ENCODE measurements at places on chromosomes 16 and 17.
A peak's percentile ranks its signal among the peaks of the same experiment; 100 is the strongest.

DNA sequence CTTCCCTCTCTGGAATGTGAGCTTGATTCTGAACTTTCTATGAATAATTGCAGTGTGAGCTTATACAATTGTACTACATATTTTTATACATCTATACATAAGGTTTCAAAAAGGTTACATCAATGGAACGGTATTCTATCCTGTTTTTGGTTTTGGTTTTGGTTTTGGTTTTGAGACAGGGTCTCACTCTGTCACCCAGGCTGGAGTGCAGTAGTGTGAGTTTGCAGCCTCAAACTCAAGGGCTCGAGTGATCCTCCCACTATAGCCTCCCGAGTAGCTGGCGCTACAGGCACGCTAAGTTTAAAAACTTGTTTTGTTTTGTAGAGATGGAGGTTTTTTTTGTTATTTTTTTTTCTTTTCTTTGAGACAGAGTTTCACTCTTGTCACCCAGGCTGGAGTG, 1.1 kb downstream of the CTRB1 start:
- DNase-seq: no peak

DNA sequence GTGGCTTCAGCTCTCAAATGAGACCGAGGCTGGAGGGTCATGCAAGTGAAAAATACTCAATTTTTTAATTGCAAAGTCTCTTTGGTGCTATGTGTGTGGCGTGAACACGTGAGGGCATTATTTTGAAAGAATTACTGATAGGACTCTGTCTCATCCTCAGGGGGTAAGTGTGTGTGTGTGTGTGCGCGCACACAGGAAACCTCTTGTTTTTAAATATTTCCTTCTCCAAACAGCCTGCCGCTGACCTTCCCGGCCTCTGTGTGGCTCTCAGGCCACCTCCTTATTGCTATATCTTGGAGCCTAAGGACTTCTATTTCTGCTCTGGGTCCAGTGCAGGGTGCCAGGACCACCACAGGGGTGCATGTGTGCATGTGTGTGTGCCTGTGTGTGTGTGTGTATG, 99.7 kb downstream of the CMIP start:
- no peak for DNase-seq

- DNase-seq: no peak
Observed at GRCh38 chr17:79022507-79022991, 1.4 kb upstream of the C1QTNF1 start.

GRCh38 chr17:47352848-47353247, 29.1 kb downstream of the EFCAB13 start:
- no peak for DNase-seq

DNA sequence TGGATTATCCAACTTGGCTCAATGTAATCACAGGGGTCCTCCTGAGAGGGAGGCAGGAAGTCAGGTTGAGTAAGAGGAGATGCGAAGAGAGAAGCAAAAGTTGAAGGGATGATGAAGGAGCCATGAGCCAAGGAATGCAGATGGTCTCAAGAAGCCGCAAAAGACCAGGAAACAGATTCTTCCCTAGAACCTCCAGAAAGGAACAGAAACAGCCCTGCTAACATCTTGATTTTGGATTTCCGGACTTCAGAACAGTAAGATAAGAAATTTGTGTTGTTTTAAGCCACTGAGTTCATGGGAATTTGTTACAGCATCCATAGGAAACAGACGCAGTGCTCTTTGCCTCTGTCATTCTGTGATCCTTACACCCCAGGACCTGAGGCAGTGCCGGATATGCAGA, 26.8 kb downstream of the CMTR2 start:
- DNase-seq: no peak

- DNase-seq: no peak
Observed at GRCh38 chr16:64253096-64253495, 868.8 kb downstream of the CDH11 start.

DNA sequence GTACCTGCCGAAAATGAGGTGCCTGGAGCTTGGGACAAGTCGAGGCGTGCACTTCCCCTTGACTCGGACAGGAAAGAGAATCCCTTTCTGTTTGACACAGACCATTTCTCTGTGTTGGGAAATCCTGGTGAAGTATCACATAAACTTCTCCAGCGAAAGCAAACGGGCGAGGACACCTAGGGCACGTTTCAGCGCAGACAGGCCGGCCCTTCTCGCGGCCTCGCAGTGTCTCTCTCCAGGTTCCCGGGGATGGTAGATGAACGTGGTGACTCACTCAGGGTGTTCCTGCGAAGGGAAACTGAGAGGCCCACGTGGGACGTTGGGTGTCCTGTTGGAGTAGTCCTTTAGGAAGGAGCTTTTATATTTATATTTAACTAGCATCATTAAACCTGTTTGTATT, 36.3 kb upstream of the ZNF750 start:
- no peak for DNase-seq

DNA sequence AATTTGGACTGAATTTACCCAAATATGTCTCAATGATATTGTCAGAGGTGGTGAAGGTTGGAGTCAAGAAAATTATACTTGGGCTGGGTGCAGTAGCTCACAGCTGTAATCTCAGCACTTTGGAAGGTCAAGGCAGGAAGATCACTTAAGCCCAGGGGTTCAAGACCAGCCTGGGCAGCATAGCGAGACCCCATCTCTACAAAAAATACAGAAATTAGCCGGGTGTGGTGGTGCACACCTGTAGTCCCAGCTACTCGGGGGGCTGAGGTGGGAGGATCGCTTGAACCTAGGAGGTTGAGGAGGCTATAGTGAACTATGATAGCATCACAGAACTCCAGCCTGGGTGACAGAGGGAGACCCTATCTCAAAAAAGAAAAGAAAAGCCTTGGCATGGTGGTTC, 40.9 kb downstream of the LAT start:
- no peak for DNase-seq

- DNase-seq: no peak
Observed at GRCh38 chr16:10992797-10993196, 48.4 kb downstream of the CLEC16A start.

- DNase-seq: peak; percentile 59
Observed at GRCh38 chr16:53131363-53132071, 76.7 kb downstream of the CHD9 start.

GRCh38 chr17:33021731-33022408, 30.2 kb downstream of the SPACA3 start:
- DNase-seq: no peak

DNA sequence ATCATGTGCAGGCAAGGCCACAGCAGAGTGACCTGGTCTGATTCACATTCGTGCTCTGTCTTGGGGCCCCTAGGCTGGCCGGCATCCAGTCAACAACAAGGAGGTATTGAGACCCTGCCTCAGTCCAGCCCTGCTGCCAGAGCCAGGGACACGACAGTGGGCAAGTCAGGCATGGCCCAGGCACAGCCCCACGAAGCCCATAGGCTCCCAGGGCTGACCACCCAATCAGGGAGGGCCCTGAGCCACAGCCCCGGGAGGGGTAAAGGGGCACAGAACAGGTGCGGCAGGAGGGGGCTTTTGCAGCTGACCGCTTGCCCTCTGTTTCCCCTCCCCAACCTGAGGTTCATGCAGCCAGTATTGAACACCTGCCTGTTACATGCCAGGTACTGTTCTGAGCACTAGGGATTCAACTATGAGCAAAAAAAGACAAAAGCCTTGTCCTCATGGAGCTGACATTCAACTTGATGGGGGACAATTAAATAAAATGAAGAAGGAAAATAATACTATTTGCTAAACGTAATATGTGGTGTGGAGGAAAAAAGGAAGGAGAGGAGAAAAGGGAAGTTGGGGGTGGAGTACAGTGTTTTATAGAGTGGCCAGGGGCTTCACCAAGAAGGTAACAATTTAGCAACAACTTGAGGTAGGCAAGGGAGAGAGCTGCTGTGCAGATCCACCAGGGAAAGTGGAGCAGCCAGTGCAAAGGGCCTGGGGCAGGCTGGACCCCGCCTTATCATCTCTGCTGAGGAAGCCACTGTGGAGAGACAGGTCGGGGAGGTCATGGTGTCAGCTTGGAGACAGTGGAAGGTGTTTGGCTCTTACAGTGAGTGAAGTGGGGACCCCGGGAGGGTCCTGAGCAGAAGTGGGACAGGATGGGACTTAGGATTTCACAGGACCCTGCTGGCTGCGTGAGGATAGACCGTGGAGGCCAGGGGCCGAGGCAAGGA, 6.1 kb downstream of the DRC3 start:
- no peak for DNase-seq

GRCh38 chr16:29775742-29776408, 2.2 kb upstream of the ZG16 start:
- DNase-seq: no peak

DNA sequence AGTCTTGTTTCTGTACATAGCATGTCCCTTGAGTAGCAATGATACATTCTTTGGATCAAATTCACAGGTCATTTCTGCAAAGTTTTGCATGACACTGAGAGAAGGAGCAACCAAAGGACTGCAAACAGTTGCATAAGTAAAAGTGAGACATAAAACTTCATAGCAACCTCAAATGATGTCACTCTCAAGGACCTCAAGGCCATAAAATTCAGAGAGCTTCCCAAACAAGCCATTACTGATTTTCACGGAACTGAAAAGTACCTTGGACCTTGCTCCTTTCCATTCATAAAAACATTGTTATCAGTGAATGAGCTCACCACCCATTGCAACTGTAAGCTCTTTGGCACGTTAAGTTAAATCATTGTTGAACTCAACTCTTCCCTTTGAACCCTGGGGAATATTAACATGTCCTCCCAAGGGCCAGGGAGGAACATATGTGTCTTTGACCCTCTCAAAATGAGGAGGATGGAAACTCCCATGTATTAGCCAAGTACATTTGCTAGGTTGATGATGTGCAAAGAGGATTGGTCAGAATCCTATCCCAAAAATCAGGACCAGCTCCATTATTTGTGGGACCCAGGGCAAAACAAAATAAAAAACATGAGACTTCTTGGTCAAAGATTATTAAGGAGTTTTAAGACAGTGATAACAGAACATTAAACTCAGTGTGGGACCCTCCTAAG, 275.0 kb upstream of the DYNLRB2 start:
- DNase-seq: no peak

DNA sequence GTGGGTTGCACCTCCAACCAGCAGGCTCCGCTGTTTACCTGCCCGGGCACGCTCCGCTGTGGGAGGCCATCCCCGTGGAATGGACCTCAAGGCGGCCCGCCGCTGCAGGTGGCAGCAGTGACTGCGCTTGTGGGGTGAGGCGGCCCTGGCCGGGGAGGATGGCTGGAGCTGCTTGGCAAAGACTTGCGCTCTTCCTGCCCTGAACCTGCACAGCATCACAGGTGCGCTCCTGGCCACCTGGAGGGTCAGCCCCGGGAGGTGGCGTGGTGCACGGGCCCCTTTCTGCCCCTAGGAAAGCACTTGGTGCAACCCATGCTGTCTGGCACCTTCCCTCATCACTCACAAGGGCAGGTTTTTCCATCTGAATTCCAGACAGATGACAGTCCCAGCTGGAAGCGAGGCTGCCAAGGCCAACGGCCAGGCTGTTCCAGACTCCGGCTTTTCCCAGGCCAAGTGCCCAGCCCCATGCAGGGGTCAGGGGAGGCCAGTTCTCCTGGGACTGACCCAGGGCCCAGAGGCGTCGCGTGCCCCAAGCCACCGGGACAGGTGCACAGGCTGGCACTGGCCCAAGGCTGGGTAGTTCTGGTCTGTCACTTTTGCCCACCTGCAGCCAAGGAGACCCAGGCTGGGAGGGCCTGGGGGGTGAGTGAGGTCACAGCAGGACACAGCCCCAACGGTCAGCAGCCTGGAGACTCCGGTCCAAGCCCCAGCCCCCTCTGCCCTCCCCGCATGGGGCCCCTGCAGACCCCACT, 13.3 kb downstream of the UTS2R start:
- no peak for DNase-seq

DNA sequence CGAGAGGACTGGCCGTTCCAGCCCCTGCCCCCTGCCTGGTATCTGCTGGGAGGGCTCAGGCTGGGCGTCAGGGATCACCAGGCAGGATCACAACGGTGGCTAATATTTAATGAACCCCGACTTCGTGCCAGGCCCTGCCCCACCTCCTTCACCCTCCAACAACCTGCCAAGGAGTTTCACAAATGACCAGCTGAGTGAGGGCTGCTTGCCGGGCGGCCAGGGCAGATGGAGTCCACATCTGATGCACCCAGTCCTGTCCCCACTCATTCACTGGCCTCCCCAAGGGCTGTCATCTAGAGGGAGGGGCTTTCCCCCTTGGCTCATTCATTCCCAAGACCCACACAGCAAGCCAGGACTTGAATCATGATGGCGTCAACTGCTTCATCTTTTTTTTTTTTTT, 17.5 kb downstream of the UBALD1 start:
- no peak for DNase-seq

- no peak for DNase-seq
Observed at GRCh38 chr17:6245301-6246177, 175.4 kb downstream of the WSCD1 start.
